Activated CD4-positive, alpha-beta T cell treated with anti-CD3 and anti-CD28 coated beads, Interleukin-2, amount 50 U/mL, for 16 hours (primary cell): ENCODE measurements at places on chromosomes 5 and 9.

DNA sequence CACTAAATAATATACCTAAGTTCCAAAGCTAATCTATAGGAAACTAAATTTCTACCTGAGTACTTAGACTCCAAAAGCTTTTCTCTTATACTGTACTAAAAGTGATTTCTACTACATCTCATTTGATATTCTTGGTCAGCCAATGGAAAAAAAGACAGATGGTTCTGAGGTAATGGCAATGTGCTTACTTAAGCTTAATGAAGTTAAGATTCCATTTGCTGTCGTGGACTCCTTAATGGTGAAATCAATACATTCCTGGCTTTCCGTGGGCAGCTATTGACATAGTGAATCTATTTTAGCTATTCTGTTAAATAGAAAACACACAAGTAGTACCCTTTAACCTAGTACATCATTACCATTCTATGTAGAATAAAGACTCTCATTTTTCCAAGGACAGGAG is 1825.6 kb upstream of the CDH9 start:
- no peak for DNase-seq

DNA sequence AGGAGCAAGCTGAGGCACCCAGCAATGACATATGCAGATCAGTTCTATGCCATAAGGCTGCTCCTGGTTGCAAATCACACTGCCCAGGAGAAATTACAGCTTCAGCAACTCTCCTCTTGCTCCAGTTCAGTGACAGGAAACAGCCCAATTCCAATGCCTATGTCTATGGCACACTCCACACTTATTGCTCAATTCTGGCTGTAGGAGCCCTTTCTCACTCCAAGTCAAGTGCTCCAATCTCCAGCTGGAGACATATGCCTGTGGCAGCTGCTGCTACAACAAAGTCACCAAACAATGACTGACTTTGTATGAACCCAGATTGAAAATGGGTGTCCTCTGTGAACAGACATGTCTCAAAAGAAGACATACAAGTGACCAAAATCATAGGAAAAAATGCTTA is 31.8 kb upstream of the PLCXD3 start:
- DNase-seq: no peak

GRCh38 chr5:129904667-129905472 is 605 bp downstream of the CHSY3 start:
- DNase-seq: no peak

DNA sequence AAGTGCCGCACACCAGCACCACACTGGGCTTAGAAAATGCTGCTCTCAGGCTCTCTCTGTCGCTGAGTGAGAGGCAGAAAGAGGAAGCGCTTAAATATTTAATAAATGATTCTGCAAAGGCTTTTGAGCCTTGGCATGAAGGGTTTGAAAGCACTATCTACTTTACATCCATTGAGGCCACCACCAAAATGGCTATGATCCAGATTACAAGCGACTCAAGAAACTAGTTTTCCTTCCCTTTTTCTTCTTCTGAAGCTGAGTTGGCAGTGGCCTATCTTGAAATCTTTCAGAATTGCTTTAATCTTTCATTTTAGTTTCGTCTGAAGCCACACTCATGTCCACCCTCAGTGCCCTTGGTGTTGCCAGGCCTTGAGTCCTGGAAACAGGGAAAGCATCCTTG is 59.5 kb downstream of the EBF1 start:
- DNase-seq: no peak

DNA sequence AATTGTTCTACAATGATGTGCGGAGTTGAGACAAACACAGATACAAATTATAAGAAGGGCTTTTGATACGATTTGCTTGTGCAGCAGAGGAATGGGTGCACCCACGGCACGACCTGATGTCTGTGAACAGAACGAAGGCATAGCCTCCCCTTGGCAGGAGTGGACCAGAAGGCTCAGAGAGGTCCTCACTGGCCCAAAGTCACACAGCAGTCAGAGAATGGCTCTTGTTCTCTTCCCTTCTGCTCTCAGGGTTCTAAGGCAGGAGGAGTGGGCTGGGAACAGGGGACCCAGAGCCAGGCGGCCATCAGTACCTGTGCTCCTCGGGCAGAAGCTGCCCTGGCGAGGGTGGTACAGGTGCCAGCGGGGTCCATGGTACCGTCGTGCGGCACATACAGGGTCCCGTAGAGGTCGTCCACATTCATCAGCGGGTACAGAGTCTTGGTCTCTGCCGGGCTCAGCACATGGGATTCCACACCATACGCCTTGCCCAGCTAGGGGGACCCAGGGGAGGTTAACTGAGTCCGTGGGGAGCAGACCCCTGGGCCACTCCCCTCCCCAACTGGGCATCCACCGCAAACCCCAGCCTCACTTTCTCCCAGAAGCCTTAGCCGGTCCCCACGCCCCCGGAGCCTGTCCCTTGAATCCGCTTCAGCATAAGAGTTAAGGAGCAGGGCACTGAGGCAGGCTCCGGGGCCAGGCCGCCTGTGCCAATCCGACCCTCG is 7.0 kb downstream of the SARDH start:
- no peak for DNase-seq

GRCh38 chr9:129319076-129319937 is 141.2 kb upstream of the IER5L start:
- no peak for DNase-seq

DNA sequence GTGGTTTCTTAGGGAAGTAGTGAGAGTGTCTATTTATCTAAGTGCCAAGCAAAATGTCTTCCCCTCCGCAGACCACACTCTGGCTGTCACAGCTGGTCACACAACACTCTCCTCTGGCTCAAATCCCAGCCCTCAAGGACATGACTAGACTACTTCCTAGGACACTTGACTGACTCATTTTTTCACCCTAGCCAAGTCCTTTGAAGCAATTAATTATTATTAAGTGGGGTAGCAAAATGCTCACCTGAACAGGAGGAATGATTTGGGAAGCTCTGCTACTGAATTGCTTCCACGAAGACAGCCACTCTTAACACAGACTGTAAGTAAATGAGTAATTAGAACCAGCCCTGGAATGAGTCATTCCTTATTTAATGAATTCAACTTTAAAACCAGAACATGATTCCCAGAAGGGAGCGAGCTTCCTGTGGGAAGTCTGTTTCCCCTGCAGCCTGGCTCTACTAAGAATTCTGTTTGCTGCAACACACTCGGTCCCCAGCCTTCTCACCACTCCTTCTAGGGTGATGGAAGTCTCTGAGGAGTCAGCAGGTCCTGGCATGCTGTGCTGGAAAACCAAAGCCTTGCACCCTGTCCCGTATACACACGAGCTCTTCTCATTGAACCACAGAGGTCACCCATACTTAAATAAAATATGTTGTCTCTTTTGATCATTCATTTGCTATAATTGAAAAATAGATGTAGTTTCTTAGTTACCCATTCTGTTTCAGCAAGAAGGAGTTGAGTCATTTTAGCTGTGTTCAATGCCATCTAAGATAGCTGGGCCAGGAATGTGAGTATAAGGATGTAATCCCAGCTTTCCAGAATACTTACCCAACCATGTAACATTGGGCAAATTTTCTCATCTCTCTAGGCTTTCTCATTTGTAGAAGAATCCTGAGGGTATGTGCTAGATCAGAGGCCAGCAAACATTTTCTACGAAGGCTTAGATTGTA is 218.6 kb upstream of the RASEF start:
- DNase-seq: no peak

DNA sequence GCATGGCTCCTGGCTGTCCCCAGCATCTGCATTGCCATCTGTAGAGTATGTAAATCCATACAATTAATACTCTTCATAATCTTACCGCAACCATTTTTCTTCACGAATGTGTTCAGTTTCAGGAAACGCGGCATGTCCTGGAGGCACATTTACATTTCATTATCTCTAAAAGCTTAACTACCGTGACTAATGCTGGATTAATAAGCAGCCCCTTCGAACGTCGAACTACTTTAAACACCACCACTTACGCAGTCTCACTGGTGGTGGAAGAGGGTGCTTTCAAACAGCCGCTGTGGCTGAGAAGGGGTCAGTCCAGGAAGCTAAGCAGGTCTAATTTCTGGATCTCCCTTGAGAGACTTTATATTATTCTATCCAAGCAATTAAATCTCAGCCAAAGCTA is 85.6 kb downstream of the C5orf15 start:
- no peak for DNase-seq

GRCh38 chr5:76729373-76730290 is 13.7 kb downstream of the F2R start:
- no peak for DNase-seq

DNA sequence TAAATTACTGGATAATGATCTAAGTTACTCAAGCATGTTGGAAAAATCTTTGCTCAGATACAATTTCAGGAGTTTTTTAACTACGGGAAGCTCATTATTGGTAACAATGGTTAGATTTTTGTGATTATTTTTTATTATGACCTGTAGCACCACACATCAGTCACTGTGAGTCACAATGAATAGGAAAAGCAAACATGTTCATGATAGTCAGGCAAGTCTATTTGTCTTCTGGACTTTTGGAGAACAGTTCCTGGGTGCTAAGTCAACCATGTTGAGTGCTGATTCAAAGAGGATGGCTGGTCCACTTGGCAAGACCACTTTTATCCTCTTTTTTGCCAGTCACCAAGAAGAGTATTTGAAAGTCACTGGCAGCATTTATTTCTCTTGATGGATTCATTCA is 403.2 kb downstream of the KIF4B start:
- no peak for DNase-seq

- no peak for DNase-seq
Measured at GRCh38 chr5:132669966-132670882, 3.6 kb upstream of the IL4 start.

DNA sequence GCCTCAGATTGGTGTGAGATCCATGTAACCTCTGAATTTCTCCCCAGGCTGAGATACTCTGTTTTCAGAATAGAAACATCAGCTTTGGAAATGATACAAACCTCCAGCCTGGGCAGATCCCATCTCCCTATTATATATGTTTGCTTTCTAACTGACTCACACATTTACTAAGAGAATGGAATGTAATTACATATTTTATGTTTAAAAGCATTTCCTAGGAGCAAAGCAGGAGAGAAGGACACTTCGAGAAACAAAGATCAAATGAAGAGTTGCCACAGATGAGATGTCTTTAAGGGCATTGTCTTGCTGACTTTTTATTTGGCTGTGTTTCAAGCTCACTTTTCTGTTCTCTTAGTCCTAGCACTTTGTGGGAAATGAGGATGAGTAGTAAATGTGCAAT is 96.3 kb downstream of the CDH18 start:
- no peak for DNase-seq

GRCh38 chr9:89047667-89048066 is 56.4 kb downstream of the S1PR3 start:
- no peak for DNase-seq

DNA sequence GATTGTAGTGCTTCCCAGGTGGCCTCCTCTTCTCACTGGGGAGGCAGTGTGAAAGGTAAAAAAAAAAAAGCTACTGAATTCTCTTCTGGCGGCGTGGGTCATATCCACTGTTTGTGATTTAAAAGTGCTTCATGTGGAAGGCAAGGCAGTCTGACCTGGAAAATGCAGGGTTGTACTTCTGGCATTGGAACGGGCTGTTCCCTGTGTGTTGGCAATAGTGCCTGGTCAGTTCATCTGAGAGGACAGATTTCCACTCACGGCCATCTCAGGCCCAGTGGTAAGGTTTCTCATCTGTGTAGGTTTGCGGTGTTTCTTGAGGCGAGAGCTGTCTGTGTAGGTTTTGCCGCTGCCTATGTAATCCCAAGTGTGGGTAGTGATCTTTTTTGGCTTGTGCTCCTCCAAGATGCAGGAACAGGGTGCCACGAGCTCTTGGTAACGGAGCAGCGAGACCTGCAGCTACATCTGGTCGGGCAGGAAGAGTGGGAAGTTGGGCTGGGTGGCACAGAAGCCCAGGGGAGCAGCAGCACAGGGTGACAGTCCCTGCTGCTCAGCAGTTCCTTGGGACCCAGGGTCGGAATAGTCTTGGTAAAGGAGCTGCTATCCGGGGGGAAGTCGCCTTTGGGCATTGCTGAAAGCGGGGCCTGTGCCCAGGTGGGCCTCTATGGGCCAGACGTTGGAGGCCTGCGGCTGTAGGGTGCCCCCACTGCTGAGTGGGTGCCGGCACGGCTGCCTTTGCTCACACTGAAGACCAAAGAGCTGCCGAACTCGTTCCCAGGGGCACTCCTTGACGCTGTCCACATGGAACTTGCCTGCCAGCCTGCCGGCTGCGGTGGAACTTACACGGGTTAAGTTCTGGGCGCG is 11.2 kb downstream of the RCL1 start:
- no peak for DNase-seq

- DNase-seq: peak; percentile 49
Measured at GRCh38 chr5:88660947-88661805, 221.8 kb downstream of the MEF2C start.

GRCh38 chr5:160197341-160198144 is 31.8 kb upstream of the FABP6 start:
- no peak for DNase-seq

GRCh38 chr9:120742951-120743416 is 28.7 kb upstream of the MEGF9 start:
- DNase-seq: peak; percentile 46

DNA sequence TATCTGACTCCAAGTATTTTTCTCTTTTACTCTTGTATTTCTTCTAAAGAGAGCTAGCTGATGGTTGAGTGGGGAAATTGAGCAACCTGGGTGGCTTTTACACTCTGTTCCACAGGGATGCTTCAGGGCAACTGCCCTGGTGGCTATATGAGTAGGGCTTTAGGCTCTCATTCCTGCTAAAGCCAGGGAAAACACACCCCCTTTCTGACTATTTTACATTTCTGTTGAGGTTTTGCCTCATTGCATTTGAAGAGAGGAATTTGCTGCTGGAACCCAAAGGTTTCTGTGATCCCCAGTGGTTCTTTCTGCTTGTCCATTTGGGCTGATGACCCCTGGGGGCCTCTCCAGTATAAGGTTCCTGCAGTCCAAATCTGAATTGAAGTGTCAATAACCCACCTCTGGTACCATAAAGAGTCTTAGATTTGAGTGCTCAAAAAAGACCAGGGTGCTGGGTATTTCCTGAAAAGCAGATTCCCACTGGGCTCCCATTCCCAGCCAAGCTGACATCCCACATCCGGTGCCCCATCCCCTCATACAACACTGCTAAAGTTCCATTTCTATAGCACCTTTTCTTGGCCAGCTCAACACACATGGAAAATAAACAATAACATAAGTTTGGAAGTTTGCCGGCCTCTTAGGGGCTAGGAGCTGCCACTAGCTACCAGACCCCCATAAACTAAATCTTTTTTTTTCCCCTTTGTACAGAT is 59.5 kb downstream of the PAPPA start:
- no peak for DNase-seq
